ENCODE measurements at places on chromosomes 12 and 14.
A peak's percentile ranks its signal among the peaks of the same experiment; 100 is the strongest.

DNA sequence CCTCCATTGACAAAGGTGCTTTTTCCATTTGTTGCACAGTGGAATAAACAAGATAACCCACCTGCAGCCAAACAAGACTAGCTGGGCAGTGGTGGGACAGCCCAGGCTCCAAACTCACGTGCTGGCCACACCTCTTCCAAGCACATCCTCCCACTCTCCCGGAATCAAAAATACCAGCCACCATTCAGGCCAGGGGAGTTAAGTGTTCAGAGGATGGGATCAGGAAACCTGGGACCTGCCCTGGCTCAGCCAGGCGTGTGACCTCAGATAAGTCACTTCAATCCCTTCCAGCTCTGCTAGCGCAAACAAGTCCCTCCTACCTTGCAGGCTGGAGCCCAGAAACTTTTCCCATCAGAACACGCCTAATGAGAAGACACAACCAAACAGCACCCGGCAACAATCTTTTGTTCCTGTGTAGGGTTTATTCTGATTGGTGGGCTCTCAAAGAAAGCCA lies 43.3 kb downstream of the ACTN1 start:
- DNase-seq: no peak

- no peak for DNase-seq
These were observed 9.0 kb downstream of the LGALS3 start for GRCh38 chr14:55138091-55138490.

- DNase-seq: no peak
These were observed 58.7 kb upstream of the REP15 start for GRCh38 chr12:27637524-27637923.

DNA sequence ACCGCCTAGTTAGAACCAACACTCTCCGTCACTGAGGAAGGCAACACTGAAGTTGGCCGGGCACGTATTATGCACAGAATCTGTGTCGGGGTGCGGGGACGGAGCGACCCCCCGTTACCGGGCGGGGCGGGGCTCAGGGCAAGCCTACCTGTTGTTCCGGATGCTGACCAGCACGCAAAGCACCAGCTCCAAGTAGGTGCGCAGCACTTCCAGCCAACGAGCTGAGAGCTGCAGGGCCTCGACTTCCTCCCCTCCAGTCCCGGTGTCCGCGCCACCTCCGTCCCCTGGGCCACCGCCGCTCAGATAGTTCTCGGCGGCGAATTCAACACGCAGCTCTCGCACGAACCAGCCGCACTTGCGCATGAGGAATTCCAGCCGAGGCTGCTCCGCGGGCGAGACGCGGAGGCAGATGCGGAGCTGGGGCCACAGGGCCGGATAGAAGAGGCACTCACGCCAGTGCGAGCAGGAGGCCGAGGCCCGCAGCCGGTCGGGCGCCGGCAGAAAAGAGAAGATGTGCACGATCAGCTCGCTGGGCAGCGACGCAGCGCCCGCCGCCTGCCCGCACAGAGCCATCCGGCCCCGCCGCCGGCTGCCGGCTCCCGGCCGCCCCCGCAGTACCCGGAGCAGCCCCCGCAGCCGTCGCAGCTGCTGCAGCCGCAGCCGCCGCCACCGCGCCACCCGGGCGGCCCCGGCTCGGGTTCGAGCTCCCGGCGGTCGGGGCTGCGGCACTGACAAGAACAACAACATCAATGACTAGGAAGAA lies 636 bp downstream of the FBXO33 start:
- peak; percentile 57 for DNase-seq
